Large intestine (tissue), 12 donors: ENCODE measurements at places on chromosomes 1 and 21. TPM values are rescaled to one million over a fixed set of nuclear protein-coding genes. Genes with fewer than 3 reads are reported as not detected.

Gene ICOSLG
- 3.0 TPM for polyA plus RNA-seq

Gene LCK
- 4.2 TPM for polyA plus RNA-seq

Gene NR1I3
- 13.1 TPM for polyA plus RNA-seq

Gene CFHR2
- not detected for polyA plus RNA-seq

Gene AMY1A
- not detected for polyA plus RNA-seq

Gene AIM2
- 0.93 TPM for polyA plus RNA-seq

Gene LCE1E
- polyA plus RNA-seq: not detected

Gene AQP10
- polyA plus RNA-seq: 11.1 TPM

Gene TCP10L
- 0.70 TPM for polyA plus RNA-seq

Gene E2F2
- polyA plus RNA-seq: 2.8 TPM

Gene FCRL5
- 0.09 TPM for polyA plus RNA-seq

Gene LMX1A
- polyA plus RNA-seq: 1.3 TPM
